ENCODE measurements at places on chromosomes 7 and 10. TPM values are rescaled to one million over a fixed set of nuclear protein-coding genes. Genes with fewer than 3 reads are reported as not detected.

- DNase-seq: no peak
- H3K27ac ChIP-seq: no peak overlapping the region
- no peaks in the 10 kb centered on the region for H3K4me1 ChIP-seq
Observed at GRCh38 chr10:100696477-100696901, 48.9 kb upstream of the PAX2 start.

GIMAP1 gene
- polyA plus RNA-seq: 67.1 TPM

- H3K27ac ChIP-seq: peak overlapping the region; percentile 70
- H3K4me1 ChIP-seq: peaks cover 52% of the 10 kb centered on the region
- peak overlapping the region; percentile 77 for H3K4me3 ChIP-seq
- DNase-seq: peak; percentile 51
Observed at GRCh38 chr7:66631471-66631870, 2.8 kb downstream of the KCTD7 start.

FBXL13 gene
- 1.3 TPM for polyA plus RNA-seq

DNA sequence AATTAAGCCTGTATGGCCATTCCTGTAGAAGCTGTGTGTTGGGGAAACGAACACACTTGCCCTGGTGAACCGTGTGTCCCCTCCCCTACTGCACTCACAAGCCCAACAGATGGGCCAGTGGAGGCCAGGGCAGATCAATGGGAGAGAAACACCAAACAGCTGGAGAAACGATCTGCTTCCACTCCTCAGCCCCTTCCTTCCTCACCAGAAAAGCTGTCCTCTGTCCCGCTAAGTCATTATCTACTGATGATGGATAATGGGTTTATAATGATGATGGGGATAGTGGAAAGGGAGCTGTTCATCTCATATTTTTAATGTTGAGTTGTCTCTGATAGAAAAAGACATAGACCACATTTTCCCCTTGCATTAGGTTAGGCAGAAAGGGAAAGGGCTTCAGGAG is 99.7 kb downstream of the ELMO1 start:
- H3K4me1 ChIP-seq: peaks cover 74% of the 10 kb centered on the region
- no peak for DNase-seq
- no peaks in the 10 kb centered on the region for H3K27me3 ChIP-seq

HOXA9 gene
- polyA plus RNA-seq: not detected

DNA sequence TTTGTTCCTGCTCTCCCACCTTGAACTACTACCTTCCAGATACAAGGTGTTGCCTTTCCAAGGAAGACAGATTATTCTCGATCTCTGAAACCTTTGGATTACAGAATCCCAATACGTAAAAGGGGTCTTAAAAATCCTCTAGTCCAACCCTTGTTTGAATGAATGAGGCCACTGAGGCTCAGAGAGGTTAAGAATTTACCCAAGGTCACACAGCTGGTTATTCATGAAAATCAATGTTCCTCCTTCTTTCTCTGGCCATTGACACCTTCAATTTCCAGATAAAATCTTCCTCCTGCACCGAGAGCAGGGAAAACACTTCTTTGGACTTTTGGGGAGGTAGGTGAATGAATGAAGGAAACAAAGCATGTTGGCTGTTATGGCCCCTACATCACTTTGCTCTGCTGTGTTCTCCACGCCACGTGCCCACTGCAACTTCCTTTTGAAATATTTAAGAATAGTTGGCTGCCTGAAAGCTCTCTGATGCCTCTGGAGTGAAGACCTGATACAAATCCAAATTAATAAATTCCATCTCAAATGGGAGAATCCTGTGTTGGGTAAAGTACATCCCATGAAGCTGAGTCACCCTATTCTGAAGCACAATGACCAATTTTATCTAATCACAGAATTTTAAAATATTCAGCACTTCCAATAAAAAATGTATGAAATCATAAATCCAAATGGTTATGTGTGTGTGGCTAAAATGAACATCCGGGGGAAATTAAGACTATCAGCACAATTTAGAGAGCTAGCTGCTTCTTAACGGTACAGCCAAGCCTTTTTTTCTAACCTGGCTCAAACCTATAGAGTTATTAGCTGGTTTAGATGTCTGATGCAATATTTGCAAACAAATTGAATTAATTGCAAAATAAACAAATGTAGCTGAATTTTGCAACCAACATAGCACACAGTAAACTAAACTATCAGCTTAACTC is 7.3 kb downstream of the SVIL start:
- no peak overlapping the region for H3K27ac ChIP-seq
- H3K27me3 ChIP-seq: no peaks in the 10 kb centered on the region
- no peak for DNase-seq
- H3K4me1 ChIP-seq: peaks cover 26% of the 10 kb centered on the region
- H3K36me3 ChIP-seq: no peaks in the 10 kb centered on the region

GRCh38 chr10:129814681-129815646 is 149.1 kb downstream of the EBF3 start:
- DNase-seq: no peak
- H3K27me3 ChIP-seq: peaks cover 10% of the 10 kb centered on the region
- H3K36me3 ChIP-seq: peaks cover 8% of the 10 kb centered on the region
- no peak overlapping the region for H3K27ac ChIP-seq
- no peaks in the 10 kb centered on the region for H3K4me1 ChIP-seq
- no peak overlapping the region for H3K4me3 ChIP-seq

SFXN3 gene
- polyA plus RNA-seq: 11.2 TPM

SLC26A3 gene
- polyA plus RNA-seq: not detected

- H3K27ac ChIP-seq: peak overlapping the region; percentile 87
- H3K4me3 ChIP-seq: peak overlapping the region; percentile 79
- peak; percentile 29 for DNase-seq
Observed at GRCh38 chr7:64876792-64877713, 26.0 kb upstream of the ZNF273 start.

FBXO24 gene
- polyA plus RNA-seq: 0.95 TPM

DNA sequence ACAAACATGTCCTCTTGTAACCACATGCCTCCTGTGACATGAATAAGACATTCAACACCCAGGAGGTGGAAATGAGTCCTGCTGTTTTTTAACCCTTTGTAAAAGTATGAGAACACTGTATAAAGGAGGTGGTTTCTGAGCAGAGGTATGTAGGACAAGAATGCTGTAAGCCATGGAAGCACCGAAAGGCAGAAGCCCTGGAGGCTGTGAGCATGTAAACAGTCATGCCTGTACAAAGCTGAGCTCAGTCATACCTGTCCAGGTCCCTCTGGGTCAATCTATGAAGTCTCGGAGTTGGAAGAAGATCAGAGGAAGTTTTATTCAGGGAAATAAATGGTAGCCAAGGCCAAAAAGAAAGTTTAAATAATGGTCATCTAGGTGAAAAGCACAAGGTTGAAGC is 34.7 kb upstream of the XPNPEP1 start:
- DNase-seq: no peak
- H3K27ac ChIP-seq: no peak overlapping the region
- H3K36me3 ChIP-seq: no peaks in the 10 kb centered on the region
- H3K4me3 ChIP-seq: peak overlapping the region; percentile 24
- H3K4me1 ChIP-seq: peaks cover 19% of the 10 kb centered on the region
- no peaks in the 10 kb centered on the region for H3K27me3 ChIP-seq

DNA sequence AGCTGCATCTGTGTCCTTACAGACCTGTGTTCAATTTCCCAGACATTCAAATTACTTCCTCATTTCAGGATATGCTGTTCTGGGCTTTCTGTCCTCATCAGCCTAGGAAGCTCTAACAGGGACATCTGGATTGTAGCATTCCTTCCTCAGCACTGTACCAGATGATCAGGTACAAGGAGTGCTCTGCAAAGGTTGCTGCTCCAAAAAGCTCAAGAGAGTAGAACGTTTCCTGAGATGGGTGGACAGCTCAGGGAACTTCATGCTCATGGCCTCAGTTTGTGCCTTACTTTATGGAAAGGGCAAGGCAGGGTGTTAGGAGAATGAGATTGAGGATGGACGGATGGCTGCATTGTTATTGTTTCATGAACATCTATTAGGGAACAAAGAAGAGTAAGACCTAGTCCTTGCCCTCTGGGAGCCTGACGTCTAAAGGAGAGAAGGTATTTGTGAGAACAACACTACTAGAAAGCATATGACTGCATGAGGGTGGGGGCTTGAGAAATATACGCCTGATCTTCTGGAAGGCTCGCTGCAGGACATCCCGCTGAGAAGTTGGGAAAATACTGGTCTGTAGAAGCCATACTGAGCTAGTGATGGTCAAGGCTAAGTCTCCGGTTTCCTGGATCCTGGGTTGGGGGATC is 10.5 kb upstream of the ZNF212 start:
- no peak for DNase-seq
- H3K27ac ChIP-seq: no peak overlapping the region
- no peak overlapping the region for H3K4me3 ChIP-seq

DNA sequence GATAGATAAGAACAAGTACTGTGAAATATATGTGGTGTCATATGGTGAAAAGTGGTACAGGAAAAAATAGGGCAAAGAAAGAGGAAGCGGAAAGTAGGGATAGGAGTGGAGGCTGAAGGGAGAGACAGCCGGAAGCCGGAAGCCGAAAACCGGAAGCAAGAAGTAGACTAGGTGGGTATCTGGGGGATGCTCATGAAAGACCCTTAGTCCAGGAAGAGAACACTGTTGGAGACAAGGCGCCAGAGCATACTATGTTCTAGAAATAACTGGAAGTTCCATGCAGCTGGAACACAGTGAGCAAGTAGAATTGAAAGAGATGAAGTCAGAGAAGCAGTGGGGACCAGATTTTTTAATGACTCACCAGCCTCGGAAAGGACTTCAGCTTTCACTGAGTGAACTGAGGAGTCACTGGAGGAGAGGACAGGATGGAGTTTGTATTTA is 22.5 kb downstream of the ST8SIA6 start:
- no peak overlapping the region for H3K4me3 ChIP-seq
- peaks cover 39% of the 10 kb centered on the region for H3K4me1 ChIP-seq
- H3K27ac ChIP-seq: no peak overlapping the region

- no peaks in the 10 kb centered on the region for H3K4me1 ChIP-seq
- H3K27me3 ChIP-seq: peaks cover 5% of the 10 kb centered on the region
- no peak for DNase-seq
- H3K4me3 ChIP-seq: no peak overlapping the region
Observed at GRCh38 chr7:135260930-135261721, 27.5 kb downstream of the STRA8 start.

SUN3 gene
- polyA plus RNA-seq: 0.60 TPM

- no peak for DNase-seq
- peaks cover 10% of the 10 kb centered on the region for H3K27me3 ChIP-seq
- H3K4me3 ChIP-seq: no peak overlapping the region
- H3K4me1 ChIP-seq: no peaks in the 10 kb centered on the region
- no peak overlapping the region for H3K27ac ChIP-seq
- no peaks in the 10 kb centered on the region for H3K36me3 ChIP-seq
Observed at GRCh38 chr10:96421995-96422394, 63.2 kb upstream of the OPALIN start.

DNA sequence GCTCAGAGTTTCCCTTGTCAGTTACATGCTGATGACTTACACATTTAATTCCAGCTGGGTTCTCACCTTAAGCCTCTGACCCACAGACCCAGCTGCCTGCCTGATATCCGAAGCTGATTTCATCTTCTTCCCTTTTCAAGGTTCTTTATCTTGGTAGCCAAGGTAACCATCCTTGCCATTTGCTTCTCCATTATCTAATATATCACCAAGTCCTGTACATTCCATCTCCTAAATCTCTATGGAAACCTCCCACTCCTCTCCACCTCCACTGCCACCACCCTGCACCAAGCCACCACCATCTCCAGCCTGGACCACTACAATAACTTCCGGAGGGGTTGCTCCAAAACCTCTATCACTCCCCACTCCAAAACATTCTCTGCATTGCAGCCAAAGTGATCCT is 19.9 kb downstream of the SCRN1 start:
- H3K27me3 ChIP-seq: no peaks in the 10 kb centered on the region
- peaks cover 27% of the 10 kb centered on the region for H3K4me1 ChIP-seq
- peak overlapping the region; percentile 0 for H3K27ac ChIP-seq
- H3K4me3 ChIP-seq: no peak overlapping the region
- no peaks in the 10 kb centered on the region for H3K36me3 ChIP-seq
- DNase-seq: no peak

DNA sequence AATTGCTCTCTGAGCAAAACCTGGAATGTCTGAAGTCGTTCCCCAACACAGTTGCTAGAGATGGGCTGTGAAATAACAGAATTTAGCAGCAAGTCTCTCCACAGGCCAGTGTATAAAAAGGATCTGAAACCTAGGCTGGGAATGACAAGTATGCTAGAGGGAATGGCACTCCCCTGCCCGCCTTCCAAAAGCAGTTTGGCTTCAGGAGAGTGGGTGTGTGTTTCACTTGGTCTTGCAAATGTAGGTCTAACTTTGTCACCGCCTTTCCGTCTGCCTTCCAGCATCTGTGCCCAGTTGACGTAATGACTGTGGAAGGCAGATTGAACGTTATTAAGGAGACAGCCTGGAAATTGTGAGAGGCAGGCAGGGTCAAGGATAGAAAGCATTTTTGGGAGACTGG is 18.0 kb upstream of the MTURN start:
- H3K4me3 ChIP-seq: no peak overlapping the region
- no peaks in the 10 kb centered on the region for H3K27me3 ChIP-seq
- DNase-seq: no peak
- peaks cover 12% of the 10 kb centered on the region for H3K36me3 ChIP-seq
- no peak overlapping the region for H3K27ac ChIP-seq
- H3K4me1 ChIP-seq: peaks cover 9% of the 10 kb centered on the region

DNA sequence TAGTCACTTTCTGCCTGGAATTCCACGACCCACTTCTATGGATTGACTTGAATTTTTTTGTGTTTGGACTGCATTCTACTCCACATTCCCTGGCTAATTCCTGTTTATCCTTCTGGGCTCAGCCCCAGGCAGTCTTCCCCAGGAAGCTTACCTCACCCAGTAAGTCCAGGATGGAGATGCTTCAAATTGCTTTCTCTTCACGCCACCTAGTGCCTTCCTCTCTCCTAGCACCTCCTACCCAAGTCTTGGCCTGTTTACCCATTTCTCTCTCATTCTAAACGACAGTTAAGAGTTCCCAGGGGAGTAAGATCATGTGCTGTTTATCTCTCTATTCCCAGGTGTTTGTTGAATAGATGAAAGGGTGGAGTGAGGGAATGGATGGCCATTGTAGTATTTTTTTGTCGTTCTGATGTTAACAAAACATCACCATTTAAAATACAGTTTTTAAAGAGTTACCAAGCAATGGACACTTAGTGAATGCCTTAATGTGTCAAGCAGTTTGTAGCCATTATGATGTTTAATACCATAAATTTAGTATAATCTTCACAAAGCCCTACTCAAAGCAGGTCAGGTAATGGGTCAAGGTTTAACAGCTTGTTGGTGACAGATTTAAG is 45.5 kb upstream of the TARP start:
- H3K36me3 ChIP-seq: no peaks in the 10 kb centered on the region
- DNase-seq: no peak
- no peaks in the 10 kb centered on the region for H3K27me3 ChIP-seq
- H3K4me1 ChIP-seq: peaks cover 7% of the 10 kb centered on the region
- H3K27ac ChIP-seq: peak overlapping the region; percentile 92

FAM25C gene
- not detected for polyA plus RNA-seq

DNA sequence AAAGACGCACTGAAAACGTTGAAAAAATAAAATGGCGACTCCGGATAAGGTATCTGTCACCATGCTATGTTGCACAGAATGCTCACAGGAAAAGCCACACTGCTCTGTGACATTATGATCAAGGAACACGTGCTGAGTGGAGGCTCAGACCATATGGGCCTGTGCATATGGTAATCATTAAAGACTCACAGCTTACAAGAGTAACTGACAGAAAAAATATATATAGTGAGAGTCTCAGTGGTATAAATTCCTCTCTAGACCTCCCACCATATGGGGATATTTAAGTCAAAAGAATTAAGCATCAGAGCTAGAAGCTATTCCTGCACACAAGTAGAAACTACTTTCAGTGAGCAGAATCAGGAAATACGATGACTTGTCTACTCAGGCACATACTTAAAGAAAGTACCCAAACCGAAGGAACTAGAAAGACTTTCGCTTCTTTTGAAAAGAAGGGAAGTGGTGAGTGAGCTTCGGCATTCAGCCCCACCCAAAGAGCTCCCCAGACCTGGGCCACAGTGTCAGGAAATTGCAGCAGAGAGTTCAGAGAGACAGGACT is 65.1 kb upstream of the MPP7 start:
- H3K27me3 ChIP-seq: no peaks in the 10 kb centered on the region
- H3K27ac ChIP-seq: peak overlapping the region; percentile 99
- peak; percentile 60 for DNase-seq
- peaks cover 58% of the 10 kb centered on the region for H3K4me1 ChIP-seq
